ENCODE measurements at places on chromosomes 7 and 10.

- no peak for DNase-seq
Observed at GRCh38 chr10:86348321-86349210, 18.0 kb downstream of the GRID1 start.

GRCh38 chr10:101000127-101000914, 713 bp downstream of the LZTS2 start:
- no peak for DNase-seq

GRCh38 chr7:55325371-55325792, 39.8 kb upstream of the LANCL2 start:
- no peak for DNase-seq

DNA sequence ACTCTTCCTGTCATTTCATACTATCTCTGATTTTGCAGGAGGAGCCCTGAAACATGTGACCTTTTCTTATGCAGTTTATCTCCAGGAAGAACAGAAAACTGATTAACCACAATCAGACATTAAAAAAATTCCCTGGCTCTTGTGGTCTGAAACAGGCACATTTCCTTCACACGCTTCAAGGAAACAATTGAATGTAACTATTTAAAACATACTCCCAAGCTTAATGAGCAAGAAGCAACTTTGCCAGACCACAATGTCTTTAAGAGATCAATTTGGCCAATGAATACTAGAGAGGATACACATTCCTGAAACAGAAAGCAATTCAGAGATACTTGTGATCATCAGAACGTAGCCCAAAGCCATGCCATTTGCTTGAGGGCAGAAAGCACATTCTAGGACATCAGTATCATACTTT, 65.8 kb downstream of the PIP4K2A start:
- DNase-seq = no peak

GRCh38 chr7:2521341-2521745, 1.8 kb downstream of the LFNG start:
- DNase-seq = no peak

- DNase-seq = no peak
Observed at GRCh38 chr7:139557857-139558581, 34.5 kb downstream of the CLEC2L start.
